ENCODE measurements at places on chromosomes 11 and 22. TPM values are rescaled to one million over a fixed set of nuclear protein-coding genes. Genes with fewer than 3 reads are reported as not detected.

- DNase-seq, result peak; percentile 74
Observed at GRCh38 chr22:22884888-22885840, 2.5 kb upstream of the IGLL5 start.

DNA sequence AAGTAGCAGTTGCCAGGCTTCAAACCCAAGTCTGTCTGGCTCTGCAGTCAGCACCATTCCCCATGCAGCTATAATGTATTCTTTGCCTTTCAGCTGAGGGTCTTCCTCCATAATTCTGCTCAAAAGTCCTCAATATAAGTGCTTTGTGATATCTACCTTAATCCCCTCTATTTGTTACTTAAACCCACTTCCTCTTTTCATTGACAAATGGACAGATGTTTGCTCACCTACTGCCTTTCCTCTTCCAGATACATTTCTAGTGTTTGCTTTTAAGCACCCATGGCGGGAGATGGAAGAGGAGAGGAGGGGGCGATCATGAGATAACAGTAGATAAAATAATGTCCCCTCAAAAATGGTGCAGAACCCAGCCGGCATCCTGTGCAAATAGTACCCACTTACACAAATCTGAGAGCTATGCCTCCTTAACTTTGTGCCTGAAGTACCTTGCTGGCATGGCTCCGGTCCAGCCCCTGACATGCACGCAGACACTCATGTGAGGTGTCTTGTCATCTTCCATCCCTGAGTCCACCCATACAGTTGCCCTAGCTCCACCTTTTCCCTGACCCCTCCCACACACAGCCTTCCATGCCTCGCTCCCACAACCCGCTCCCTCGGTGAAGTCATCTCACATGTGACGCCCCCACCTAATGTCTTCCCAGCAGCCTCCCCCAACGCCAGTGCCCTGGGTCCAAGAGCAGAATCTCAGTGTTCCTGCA is 109.6 kb downstream of the TRIM29 start:
- no peak for DNase-seq

DNA sequence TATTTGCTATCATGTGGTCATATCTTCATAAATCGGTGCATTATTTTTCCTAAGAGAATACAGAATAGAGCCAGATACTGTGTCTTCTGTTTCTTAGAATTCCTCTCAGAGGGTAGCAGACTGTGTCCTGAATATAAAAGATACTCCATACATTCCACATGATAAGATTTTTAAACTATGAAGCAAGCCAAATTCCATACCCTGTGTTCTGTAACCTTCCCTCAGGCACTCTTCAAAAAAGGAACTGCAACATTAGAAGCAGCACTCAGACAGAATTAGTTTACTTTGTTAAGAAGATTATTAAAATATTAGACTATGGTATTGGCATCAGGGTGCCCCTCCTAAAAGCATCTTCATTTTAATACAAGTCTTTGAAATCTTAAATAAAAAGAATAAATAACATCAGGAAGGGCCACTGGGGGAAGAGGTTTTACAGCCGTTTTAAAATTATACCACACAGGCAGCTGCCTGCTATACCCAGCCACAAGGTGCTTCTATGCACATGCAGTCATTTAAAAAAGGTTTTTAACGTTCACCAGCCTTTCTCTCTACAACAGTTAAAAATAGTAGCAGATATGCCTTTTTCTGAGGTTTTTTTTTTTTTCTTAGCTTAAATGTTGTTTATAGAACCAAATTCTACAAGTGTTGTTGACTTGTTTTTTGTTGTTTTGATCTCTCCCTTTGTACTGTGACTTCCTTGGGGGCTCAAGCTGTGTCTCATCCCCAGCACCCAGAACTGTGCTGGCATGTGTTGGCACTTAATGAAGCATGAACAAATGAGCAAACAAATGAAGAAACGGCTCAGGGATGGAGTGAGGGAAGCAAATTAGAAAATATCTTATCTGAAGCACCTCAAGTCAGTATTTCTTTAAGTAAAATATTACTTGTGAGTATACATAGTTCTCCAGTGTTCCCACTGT is 54.7 kb upstream of the CCDC89 start:
- DNase-seq, result no peak

DNA sequence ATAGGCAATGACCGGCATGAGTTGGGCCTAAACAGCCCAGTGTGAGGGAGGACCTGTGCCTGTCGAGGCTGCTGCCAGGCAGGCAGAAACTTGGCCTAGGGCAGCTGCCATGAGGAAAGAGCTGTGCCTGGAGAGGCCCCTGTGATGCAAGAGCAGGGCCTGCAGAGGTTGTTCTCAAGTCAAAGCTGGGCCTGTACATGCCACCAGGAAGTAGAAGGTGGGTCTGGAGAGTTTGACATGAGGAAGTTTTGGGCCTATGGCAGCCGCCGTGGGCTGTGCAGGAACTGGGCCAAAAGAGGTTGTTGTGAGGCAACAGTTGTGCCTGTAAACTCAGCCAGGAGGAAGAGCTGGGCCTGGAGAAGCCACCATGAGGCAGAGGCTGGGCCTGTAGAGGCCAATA is 43.2 kb downstream of the OR4C45 start:
- DNase-seq, result no peak

DNA sequence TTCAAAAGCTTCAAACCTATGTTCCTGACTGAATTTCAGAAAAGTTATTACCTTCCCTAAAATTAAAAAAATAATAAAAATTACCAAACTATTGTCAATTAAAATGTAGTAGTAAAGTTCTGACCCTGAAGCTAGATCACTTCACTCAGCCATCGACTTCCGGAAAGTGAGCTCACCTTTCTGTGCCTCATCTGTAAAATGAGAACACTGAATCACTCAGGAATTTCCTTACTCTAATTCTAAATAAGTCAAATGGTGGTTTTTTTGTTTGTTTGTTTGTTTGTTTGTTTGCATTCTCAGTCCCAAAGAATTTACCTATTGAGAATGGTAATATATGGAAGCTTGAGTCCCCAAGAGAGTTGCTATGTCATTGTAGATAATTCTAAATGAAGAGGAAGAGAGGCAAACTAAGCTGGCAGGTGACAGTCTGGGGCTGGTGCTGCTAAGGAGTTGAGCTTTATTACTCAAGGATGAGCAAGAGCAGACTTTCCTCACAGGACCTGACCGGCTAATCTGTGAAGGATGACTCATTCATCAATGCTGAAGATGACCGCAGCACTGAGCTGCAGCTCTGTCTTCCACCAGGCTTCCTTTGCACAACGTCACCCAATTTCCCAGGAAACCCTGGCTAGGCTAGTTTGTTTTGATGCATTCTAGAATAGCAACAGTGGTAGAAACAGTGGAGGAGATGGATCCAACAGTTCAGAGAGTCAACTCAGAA is 248.8 kb downstream of the RAB38 start:
- no peak for DNase-seq

DNA sequence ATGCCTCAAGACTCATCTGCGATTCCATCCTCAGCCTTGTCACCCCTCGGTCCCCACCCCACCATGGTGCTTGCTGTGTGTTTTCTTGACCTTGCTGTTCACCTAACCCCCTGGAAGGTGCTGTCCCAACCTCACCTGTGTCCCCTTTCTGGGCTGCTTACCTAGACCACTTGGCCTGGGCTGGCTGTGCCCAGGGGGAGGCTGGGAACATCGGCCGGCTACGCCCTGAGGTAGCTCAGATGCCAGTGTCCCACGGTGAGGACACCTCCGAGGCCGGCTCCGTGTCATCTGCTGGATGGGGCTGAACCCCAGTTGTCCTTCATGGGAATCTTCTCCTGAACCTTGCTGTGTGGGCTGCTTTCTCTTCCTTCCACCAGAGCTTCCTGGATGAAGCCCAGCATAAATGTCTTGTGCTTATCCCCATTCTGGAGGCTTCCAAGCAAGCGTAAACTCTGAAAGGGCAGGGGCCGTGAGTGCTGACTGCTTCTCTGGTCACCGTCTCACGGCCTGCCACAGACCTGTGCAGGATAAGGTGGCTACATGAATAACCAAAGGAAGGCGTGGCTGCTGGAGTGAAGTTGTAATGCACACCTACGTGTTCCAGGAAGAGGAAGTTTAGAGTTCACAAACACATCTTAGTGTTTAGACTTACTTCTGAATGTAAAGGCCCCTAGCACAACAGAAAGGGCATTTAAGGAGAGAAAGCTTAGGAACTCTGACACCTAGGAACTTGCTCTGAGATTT is 724.3 kb downstream of the TBC1D22A start:
- DNase-seq, result no peak

BATF2 gene
- not detected for total RNA-seq

PSMD13 gene
- total RNA-seq, result 212 TPM

TMEM151A gene
- total RNA-seq, result not detected

CLTCL1 gene
- total RNA-seq, result 0.76 TPM

THOC5 gene
- 52.4 TPM for total RNA-seq

OMP gene
- not detected for total RNA-seq
